ENCODE measurements at places on chromosomes 6 and 20.

GRCh38 chr6:157773248-157773773 lies 49.7 kb upstream of the SNX9 start:
- DNase-seq, result no peak

DNA sequence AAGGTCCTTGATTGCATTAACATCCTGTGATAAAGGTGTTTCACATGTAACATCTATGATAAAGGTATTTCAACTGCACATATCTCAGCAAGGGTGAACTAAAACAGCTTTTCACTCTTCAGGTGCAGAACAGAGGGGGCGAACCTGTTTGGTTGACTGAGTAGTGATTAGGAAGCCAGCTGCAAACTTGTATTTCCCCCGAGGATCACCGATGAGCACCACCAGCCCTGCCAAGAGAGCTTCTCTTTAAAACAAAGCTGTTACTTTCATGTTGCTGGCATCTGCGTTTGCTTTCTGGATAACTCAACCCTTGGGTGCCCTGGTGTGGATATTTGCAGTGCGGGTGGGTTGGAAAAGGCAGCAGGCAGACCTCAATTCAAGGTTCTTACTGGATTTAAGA lies 39.6 kb downstream of the JAG1 start:
- no peak for DNase-seq

DNA sequence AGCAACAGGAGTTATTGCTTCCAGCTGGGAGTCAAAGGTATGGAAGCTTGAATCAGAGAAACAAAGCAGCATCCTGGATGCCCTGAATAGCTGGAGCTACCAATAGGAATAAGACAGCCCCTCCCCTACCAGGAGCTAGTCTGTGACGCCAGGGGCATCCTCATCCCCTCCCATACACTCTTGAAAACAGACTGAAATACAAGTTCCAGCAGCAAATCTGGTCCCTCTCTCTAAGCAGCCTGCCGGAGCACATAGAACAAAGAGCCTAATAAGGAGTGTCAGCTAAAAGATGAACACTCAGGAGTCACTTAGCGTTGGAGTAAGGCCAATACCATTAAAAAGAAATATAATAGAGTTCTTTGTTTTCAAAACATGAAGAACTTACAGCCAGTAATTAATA lies 25.6 kb downstream of the FILIP1 start:
- DNase-seq, result no peak

GRCh38 chr6:113620386-113620785 lies 236.8 kb upstream of the MARCKS start:
- DNase-seq, result no peak

DNA sequence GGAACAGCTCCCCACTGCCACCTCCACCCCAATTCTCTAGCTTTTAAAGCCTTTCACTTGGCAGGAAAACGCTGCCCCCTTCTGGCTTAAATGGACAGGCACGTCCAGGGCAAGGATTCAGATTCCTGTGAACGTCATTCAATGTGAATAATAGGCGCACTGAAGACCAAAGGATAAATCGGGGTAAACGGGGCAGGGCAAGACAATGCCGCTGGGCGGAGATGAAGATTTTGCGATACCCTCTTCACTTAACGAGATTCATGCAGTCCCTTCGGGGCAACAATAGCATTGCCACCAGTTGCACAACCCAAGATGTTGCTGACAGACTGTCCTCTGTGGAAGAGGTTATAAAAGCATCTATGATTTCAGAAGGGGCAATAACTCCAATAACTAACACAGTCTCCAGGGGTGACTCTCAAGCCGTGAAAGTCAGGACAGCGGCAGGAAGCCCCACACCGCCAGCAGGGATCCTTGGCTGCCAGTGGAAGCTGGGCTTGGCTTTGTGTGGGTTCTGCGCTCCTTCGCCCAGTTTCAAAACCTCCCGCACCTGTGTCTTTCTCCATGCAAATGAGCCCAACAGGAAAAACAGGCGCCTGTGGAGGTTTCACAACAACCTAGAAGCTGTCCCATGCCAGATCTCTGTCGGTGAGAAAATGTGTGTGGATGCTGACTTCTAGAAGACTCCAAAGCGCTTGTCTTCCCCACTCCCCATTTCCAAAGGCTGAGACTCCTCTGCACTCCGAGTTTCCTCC lies 291.8 kb downstream of the BMP7 start:
- DNase-seq, result no peak

DNA sequence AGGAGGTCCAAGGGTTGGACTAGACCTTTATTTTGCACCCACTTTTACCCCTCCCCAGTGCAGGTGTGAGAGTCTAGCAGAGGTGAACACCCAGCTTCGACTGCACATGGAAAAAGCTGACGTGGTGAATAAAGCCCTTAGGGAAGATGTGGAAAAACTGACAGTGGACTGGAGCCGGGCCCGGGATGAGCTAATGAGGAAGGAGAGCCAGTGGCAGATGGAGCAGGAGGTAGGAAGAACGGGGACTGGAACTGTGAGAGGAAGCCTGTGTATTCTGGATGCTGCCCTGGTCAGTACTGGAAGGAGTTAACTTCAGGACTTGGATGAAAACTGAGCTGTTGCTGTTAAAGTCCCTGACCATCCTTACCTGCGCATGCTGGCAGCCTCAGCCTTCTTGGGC lies 10.6 kb downstream of the CEP250 start:
- DNase-seq, result no peak

DNA sequence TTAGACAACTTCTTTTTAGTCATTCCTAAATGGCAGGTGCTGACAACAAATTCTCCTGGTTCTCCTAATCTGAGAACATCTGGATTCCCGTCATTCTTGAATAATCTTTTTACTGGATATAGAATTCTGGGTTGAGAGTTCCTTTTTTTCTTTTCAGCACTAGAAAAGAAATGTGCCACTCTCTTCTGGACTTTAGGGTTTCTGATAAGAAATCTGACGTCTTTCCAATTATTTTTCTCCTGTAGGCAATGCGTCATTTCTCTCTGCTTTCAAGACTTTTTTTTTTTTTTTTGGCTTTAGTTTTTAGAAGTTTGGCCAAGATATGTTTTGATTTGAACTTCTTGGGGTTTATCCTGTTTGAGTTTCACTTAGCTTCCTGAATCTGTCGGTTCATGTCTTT lies 66.1 kb upstream of the RNF24 start:
- no peak for DNase-seq

GRCh38 chr6:54010340-54011276 lies 100.6 kb upstream of the MLIP start:
- DNase-seq, result no peak

DNA sequence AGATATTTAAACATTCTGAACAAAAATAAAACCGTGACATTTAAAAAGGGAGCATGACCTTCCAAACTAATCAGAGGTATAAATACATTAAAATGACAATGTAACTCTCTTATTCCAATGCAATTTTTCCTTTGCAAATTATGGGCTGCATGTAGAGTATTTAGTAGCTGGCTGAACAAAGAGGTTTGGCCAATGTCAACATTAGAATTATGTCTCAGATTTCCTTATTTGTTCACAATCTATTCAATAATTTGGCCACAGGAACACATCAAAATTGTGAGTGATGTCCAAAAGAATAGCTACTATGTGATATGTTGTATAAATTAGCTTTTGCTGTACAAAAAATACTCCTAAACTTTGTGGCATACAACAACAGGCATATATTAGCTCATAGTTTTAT lies 580.0 kb upstream of the MARCKS start:
- DNase-seq, result no peak

Data from CD4-positive, alpha-beta T cell treated with Interleukin-10 for 1 hour (primary cell).